LHCN-M2 (cell line): ENCODE measurements at places on chromosomes 1 and 21.
A peak's percentile ranks its signal among the peaks of the same experiment; 100 is the strongest.

DNA sequence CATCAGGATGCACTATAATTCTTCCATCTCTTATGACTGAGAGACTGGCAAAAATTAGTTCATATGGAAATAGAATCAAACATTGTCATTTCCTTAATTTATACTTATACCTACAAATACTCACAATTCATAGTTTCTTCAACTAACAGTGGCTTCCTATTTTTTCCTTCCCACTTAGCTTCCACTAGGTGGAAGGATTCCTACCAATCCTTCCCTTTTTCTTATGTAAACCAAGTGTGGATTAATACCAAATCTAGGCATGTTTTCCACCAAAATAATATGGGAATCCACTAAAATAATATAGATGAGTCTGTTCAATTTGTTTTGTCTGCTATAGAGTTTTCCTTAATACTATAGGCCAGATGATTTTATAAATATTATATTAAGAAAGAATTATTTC lies 1537.1 kb downstream of the PLA2G4A start:
- DNase-seq, result no peak

DNA sequence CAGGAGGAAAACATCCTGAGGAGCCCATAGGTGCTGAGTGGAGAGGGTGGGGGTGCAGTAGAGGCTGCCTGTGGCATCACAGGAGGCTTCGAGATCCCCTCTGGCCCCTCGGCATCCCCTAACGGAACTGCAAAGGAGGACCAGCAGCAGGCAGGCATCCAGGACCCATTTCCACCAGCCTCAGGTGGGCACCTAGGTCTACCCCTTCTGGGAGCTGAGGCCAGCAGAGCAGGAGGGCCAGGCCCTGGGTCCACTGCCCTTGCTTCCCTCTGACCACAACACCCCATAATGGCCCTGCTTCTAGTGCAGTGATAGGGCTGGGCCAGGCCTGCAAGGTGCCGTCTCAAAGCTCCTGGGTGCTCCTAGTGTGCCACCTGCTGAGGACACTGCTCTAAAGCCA lies 723.0 kb downstream of the PTPRU start:
- DNase-seq, result no peak

- DNase-seq, result peak; percentile 75
Measured at GRCh38 chr1:205229399-205229871, 1.7 kb downstream of the TMCC2 start.

DNA sequence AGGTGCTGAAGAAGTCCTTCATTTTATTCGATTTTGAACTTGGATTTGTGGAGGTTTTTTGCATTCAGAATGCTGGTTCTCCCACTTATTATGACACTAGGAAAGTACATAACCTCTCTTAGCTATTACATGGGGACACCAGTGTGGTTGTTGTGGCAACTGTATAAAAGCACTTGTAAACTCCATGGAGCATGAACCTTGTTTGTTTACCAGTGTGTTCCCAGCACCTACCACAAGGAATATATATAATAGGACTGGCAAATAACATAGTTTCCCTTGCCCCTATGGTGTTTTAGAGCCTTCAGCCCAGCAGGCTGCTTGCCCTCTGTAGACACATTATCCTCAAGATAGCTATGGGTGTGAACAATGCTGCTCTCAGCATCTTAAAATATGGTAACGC lies 43.1 kb downstream of the RASSF5 start:
- peak; percentile 5 for DNase-seq

- DNase-seq, result no peak
Measured at GRCh38 chr1:5448486-5448885, 543.7 kb downstream of the NPHP4 start.

- DNase-seq, result no peak
Measured at GRCh38 chr1:227197064-227197463, 121.2 kb downstream of the CDC42BPA start.

DNA sequence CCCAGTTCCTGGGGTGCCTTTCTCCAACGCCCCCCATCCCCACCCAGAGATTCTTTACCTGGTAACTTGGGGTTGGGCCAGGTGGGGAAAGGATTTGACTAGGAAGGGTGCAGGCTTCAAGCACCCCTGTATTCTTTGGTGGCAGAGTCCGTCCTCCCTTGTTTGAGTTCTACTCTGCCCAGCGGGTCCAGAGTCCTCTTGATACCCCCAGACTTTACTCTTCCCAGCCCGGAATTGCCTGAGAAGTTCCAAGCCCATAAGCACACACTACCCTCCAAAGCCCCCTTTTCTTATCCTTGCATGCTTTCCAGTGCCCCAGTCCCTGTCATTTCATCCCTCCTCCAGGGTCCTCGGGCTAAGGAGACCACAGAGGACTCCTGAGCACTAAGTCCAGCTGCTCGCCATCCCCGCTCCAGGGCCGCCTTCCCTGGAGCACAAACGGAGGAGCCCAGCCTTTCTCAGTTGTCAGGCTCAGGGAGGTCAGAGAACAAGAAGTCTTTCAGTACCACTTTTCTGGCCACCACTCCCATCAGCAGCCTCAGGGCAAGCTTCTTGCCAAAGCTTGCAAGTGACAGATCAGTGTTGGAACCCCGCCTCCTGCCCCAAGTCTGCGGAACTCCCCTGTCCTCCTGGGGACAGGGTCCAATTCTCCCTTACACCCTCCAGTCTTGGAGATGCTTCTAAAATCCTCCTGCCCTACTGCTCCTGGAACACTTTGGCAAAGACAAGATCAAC lies 12.2 kb downstream of the SLC45A3 start:
- DNase-seq, result no peak

GRCh38 chr1:101026430-101026788 lies 825 bp upstream of the DPH5 start:
- peak; percentile 40 for DNase-seq

GRCh38 chr1:30904191-30904961 lies 4.2 kb downstream of the SDC3 start:
- no peak for DNase-seq

- DNase-seq, result peak; percentile 32
Measured at GRCh38 chr1:151612501-151613281, 841 bp downstream of the SNX27 start.

GRCh38 chr1:187038784-187039183 lies 210.0 kb downstream of the PLA2G4A start:
- DNase-seq, result no peak

GRCh38 chr1:79129914-79130313 lies 123.4 kb upstream of the ADGRL4 start:
- DNase-seq, result no peak

DNA sequence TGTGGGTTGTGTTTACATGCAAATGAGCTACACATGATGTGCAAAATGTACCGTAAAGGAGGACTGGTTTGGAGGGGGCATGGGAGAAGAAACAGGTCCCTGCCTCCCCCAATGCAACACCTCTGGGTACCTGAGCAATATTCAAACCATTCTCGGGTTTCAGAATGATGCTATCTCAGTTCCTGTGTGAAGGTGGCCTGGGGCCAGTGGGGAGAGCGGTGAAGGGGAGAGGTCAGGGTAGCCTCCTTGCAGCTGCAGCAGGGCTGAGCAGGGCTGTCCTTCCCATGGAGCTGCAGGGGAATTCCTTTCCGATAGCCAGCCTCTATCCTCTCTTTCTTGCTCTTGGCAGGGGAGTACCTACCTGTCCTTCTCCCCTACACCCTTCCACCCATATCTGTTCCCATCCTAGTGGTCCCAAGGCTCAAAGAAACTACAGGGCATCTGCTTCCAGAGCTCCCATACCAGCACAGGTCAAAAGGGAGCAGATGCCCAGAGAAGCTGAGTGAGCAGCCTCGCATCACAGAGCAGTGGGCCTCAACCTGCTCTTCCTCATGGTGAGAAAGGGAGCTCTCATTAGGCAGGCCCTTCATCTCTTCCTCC lies 11.9 kb downstream of the MEF2D start:
- no peak for DNase-seq

DNA sequence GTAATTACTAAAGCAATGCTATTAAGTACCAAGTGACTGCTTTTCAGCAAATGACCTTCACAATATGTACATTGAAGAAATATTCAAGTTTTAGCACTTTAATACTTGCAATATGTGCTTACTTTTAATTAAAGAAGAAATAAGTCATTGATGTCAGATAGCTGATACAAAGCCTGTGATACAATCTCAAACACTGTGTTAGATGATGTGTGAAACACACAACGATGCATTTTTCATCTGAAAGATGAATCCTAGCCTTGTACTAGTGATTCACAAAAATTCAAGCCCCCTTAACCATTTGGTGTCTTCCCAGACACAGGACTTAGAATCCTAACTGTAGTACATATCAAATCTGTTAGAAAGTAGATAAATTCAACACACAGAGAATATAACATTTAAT lies 724.1 kb upstream of the ADAMTS5 start:
- DNase-seq, result no peak

- no peak for DNase-seq
Measured at GRCh38 chr1:20080441-20081352, 10.7 kb downstream of the PLA2G5 start.

DNA sequence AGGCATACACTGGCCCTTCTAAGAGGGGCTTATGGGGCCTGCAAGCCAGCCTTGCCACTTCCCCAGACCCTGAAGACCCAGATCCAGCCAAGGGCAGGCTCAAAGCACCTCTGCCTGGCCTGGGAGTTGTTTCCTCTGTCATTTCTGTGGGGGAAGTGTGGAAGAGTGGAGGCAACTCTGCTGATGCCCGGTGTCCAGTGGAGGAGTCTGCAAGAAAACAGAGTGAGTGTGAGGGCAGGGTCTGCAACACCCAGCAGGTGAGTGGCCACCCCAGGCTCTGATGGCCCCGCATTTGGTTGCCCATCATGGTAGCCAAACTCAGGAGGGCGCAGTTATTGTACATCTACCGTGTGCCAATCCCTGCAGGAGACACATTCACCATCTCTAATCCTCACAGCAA lies 8.4 kb downstream of the CLEC20A start:
- DNase-seq, result no peak

DNA sequence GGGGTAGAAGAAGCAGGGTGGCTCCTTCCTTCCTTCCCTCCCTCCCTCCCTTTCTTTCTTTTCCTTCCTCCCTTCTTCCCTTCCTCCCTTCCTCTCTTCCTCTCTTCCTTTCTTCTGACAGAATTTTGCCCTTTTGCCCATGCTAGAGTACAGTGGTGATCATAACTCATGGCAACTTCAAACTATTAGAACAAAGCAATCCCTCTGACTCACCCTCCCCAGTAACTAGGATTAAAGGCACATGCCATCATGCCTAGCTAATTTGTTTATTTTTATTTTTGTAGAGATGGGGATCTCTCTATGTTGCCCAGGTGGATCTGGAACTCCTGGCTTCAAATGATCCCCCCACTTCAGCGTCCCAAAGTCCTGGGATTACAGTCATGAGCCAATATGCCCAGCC lies 10.0 kb upstream of the RPE65 start:
- peak; percentile 72 for DNase-seq

DNA sequence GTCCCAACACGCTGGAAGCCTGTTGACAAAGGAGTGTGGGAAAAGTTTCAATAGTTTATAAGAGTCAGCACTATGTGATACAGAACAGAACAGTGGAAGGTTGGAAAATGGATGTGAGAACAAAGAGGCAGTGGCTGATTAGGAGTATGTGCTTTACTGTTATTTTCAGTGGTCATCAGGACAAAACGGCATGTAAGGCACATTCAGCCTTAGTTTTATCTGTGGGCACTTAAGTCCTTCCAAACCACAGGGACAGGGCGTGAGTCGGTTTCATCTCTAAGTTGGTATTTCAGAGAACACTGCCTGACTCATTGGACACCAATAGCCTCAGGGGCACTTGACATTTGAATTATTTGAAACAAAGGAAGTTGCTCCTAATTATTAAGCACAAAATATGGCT lies 306.9 kb downstream of the ASTN1 start:
- DNase-seq, result no peak

DNA sequence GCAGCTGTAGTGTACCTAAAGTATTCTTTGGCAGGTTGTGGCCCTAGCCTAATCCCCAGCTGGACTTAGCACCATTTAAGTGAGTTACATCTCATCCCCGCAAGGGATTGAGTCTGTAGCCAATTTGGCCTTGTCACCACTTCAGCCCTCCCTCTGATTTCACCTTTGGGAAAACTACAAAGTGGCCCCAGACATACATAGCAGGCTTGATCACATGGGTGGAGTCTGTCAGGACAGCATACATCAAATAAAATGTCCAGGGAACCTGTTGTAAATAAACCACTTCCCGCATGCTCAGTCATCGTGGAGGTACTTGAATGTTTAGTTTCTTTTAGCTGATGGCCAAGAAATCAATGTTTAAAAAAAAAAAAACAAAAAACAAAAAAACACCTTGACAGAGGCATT lies 142.5 kb downstream of the DHRS3 start:
- no peak for DNase-seq

DNA sequence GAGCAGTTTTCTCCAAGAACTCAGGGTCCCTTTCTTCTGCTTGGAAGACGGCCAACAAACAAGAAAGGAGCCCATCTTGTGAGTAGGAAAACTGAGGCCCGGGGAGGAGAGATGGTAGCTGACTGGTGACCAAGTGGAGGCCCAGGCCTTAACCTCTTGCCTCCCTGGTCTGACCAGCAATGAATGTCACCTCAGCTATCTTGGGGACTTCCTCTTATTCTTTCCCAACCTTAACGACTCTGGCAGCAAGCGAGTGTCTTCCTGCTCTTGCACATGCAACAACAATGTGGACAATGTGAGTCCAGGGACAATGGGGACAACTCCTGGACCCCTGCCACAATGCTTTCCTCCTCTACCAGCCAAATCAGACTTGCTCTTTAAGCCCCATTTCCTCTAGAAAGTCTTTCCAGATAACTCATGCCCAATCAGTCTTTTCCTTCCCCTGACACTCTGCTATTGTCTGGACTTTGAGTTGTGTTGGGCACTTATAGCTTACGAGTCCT lies 12.6 kb downstream of the HSPG2 start:
- no peak for DNase-seq

DNA sequence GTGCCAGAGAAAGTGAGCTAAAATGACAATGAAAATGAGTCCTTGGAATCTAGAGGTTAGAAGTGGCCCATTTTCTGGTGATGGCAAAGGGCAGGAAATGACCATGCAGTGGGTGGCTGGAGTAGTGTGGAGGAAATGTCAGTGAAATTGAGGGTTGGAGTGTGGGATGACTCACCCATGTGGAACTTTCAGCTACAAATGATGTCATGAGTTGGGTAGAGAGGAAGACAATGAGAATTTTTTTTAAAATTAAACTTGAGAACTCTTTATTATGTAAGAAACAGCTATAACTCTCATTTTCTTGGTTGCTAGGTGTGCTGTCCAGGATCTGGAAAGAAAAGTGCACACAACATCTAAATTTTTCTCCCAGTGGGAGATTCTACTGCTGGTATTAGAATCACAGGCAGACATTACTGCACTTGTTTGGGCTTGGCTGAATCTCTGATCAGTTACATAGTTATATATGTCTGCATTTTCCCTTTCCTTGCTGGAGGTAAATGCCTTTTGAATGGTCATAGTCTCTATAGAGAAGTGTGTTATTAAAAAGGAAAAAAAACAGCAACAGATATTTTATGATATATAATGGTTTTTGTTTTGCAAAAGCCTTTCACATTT lies 56.8 kb upstream of the GNG12 start:
- peak; percentile 93 for DNase-seq
